ENCODE measurements at places on chromosomes 11 and 22.

GRCh38 chr22:25134451-25134850, 65.2 kb upstream of the CRYBB3 start:
- DNase-seq: no peak

DNA sequence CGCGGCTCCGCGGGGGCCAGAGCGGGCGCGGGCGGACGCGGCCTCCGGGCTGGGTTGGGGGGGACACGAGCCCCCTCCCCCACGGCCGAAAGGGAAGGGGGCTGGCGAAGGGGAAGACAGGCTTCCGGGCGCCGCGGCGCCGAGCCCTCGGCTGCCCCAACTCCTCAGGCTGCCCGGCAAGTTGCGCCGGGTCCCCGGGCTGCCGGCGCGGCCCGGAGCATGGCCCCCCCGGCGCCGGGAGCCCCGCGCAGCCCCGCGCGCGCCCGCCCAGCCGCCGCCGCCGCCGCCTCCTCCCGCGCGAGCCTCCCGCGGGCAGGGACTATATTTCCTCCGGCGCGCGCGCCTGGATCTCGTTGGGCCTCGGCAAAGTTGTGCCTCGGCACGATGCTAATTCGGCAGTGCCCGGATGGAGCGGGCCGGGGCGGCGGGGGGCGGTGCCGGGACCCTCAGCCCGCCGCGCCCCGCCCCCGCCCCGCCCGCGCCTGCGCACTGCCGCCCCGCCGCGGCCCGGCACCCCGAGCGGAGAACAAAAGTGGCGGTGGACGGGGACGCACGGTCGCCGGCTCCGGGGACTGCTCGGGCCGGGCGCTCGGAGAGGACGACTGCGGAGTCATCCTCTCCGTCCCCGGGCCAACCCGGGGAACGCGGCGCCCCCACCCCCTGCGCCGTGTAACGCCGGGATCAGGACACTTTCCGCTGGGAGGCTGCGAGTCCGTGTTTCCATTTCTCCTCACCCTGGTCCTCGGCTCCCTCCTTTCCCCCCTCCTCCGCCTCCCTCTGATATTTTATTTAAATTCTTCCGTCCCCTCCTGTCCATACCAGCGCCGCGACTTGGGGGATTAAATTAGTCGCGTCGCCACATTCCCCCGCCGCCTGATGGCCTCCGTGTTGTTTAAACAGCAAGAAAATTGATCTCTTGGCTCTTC, at the start of gene PHF21B:
Gene PHF21B, minus strand, starts transcription at position 400 of the 926 bp plus-strand sequence. CDS start 456 bp downstream, outside the sequence.
- no peak for DNase-seq

DNA sequence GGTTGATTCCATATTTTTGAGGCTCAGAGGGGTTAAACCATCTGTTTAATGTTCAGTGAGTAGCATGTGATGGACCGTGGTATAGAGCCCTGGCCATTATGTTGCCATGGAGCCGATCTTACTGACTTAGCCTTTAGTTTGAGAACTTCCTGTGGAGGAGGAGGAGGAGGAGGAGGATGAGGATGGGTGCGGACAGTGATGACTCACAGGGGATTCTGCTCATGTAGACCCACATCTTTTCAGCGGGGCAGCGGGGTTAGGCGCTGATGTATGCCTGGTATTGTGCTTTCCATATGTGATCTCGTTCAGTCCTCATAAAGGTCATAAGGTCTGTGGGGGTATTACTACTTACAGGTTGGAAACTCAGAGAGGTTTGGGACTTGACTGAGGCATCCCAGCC, 13.9 kb downstream of the STX3 start:
- no peak for DNase-seq

- DNase-seq: no peak
These were observed 23.6 kb downstream of the ADM start for GRCh38 chr11:10328314-10329098.

DNA sequence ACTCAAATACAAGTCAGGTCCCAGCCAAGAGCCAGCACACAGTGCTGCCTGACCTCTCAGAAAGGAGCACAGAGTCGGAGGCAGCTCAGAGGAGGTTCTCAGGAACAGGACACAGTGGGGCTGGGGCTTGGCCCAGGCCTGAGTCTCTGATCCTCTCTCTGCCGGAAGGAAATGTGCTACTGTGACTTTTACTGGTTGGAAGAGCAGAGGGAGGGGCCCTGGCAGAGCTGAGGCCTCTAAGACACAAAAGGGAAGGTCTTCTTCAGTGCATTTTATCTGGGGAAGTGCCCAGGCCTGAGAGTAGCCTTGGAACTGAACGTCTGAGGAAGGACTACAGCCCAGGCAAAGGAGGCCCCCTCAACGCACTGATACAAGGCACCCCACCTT, 16.2 kb upstream of the CASTOR1 start:
- DNase-seq: no peak

All from keratinocyte (primary cell).